ENCODE measurements at places on chromosomes 13 and 19.

- DNase-seq: no peak
These were observed 20.9 kb downstream of the IER2 start for GRCh38 chr19:13171146-13171545.

DNA sequence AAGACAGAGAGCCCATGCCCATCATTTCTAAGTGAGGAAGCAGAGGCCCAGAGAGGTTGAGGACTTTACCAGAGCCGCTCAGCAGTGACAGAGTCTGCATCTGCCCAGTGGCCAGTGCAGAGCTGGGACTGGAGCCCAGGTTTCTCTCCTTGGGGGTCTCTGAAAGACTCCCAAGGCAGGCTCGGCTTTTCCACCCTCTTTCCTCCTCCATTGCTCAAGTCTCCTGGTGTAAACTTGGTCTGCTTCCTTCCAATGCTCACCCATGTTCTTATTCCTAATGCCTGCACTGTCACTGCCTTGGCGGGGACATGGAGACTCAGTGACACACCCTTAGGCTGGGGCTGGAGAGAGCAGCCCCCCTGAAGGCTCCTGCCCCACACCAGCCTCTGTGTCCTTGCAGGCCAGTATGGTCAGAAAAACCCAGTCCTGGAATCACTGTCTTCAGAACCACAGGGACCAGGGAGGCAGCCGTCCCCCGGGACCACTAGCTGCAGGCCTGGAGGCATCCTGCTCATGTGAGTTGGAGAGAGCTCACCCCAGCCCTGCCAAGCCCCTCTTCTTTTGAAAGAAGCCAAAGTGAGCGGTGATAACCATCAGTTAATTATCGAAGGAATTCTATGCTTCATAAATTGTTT is 211.0 kb upstream of the ZNF536 start:
- DNase-seq: peak; percentile 55

DNA sequence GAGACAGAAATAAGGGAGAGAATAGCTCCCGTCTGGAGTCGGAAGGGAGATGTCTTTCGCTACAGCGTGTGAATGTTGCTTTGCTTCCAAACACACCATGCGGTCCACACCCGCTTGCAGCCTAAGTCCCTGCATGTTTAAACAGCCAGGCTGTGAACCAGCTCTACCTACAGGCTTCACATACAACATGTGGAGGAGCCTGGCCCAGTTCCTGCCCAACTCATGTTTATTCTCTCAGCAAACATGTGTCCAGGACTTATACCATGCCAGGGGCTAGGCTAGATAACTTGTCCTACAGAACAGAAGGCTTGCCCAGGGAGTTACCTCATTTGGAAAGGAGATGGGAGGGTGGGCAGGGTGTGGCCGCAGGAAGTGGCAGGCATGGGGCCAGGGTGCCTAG is 181.5 kb downstream of the FOXO1 start:
- DNase-seq: no peak

DNA sequence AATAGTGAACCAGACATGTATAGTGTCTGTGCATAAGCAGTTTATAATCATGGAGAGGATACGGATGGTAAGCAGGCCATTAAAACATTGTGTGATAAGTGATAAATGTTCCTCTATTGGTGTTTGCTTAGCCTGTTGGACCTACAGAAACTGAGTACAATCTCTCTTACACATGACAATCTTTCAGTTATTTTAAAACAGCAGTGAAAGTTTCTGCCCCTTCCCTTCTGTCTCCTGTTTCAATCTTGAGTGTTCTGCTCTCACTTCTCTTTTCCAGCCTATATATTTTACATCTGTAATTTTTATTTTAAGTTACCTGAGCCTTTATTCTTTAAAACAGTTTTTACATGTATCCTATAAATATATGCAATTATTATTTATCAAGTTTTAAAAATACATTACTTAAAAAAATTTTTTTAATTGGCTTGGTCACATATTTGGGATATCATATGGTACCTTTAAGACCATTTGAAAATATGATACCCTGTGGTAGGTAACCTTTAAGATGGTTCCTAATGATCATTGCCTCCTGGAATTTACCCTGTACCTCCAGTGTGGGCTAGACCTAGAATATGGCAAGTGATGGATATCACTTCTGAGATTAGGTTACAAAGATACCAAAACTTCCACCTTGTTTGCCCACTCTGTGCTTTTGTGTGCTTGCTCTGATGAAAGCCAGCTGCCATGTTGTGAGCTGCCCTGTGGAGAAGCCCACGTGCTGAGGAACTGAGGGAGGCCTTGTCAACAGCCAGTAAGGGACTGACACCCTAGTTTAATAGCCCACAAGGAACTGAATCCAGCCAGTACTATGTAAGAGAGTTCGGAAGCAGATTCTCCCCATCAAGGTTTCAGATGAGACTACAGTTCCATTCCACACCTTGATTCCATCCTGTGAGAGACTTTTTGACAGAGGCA is 99.3 kb downstream of the DHRS12 start:
- no peak for DNase-seq

DNA sequence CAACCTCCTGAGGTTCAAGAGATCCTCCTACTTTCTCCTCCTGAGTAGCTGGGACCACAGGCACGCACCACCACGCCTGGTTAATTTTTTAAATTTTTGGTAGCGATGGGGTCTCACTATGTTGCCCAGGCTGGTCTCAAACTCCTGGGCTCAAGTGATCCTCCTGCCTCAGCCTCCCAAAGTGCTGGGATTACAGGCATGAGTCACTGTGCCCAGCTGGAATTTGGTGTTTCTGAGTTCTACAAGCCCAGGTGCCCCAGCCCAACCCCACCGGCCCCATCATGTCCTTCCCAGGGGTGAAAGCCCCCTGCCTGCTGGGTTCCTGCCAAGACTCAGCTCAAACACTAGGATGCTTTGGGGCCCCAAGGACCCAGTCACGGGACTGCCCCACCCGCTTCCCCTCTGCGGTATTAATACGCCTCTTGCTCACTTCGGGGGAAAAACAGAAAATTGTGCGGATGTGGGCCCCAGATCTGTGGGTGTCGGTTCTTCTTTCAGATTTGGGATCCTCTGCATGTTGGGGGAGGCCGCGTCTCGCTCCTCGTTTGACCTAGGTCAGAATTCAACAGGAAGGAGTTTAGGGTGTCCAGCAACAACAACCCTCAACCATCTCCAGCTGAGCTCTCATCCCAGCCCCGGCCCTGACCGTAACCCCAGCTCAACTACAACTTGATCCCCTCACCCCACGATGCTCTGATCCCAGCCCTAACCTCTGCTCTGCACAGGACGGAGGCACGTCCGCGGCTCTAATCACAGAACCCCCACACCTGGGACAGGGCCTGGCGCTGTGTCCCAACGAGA is 3.7 kb upstream of the FCER2 start:
- DNase-seq: no peak

- DNase-seq: no peak
These were observed at the start of gene ADGRE1 for GRCh38 chr19:6887316-6887715. Gene ADGRE1, plus strand, starts transcription at chr19:6887579. Its CDS starts 30 bp downstream, at chr19:6887609.

DNA sequence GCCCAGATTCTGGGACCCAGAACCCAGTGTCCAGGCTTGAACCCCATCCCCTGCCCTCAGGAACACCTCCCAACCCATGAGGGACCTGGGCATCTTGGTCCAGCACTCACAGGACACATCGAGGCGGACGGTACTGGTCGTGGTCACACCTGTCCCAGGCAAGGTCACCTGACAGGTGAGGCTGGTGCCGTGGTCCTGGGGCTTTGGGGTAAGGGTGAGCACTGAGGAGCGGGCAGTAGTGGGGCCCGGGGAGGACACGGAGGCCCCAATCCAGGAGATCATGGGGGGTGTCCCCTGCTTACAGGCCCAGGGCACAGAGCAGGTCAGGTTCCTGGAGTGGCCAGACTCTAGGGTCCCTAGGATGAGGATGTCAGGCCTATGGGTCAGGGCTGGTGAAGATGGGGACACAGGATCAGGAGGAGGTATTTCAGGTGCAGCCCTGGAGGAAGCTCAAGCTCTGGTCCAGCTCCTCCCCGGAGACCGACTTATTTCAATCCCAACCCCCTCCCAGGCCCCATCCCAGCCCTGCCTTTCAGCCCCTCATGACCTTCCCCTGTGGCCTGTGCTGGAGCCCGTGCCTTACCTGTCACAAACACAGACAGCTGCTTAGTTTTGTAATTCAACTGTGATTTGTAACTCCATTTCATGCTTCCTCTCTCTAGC is 772 bp downstream of the SIGLEC8 start:
- DNase-seq: peak; percentile 50

GRCh38 chr13:51714663-51715168 is 89.2 kb downstream of the DHRS12 start:
- no peak for DNase-seq

DNA sequence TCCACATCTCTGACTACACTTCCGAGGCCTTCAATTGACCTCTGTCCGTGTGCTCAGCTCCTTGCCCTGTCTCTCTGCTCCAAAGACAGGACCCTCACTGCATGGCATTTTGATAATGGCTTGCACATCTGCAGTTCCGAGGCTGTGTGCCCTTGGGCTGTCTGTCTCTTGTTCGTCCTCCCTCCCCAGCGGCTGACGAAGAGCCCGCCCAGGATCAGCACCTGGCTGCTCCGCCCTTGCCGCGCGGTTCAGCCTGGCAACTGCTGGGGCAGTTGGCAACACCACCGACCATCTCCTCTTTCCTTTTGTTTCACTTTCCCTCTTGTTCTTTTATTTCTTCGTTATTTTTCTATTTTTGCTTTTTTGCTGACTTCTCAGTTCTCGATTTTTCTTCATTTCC is 270.4 kb downstream of the TEX29 start:
- DNase-seq: no peak

- DNase-seq: peak; percentile 75
These were observed 31.2 kb downstream of the GADD45B start for GRCh38 chr19:2507109-2507508.

- no peak for DNase-seq
These were observed 33.0 kb downstream of the UGGT2 start for GRCh38 chr13:96020155-96020575.

GRCh38 chr13:110394371-110394841 is 87.3 kb downstream of the COL4A2 start:
- no peak for DNase-seq
